H4 (cell line): ENCODE measurements at places on chromosomes 6 and 20. TPM values are rescaled to one million over a fixed set of nuclear protein-coding genes. Genes with fewer than 3 reads are reported as not detected.

GRCh38 chr20:43662943-43663655 is 3.8 kb upstream of the MYBL2 start:
- DNase-seq, result no peak

GRCh38 chr6:116572162-116572561 is 858 bp downstream of the RWDD1 start:
- DNase-seq, result peak; percentile 5

DNA sequence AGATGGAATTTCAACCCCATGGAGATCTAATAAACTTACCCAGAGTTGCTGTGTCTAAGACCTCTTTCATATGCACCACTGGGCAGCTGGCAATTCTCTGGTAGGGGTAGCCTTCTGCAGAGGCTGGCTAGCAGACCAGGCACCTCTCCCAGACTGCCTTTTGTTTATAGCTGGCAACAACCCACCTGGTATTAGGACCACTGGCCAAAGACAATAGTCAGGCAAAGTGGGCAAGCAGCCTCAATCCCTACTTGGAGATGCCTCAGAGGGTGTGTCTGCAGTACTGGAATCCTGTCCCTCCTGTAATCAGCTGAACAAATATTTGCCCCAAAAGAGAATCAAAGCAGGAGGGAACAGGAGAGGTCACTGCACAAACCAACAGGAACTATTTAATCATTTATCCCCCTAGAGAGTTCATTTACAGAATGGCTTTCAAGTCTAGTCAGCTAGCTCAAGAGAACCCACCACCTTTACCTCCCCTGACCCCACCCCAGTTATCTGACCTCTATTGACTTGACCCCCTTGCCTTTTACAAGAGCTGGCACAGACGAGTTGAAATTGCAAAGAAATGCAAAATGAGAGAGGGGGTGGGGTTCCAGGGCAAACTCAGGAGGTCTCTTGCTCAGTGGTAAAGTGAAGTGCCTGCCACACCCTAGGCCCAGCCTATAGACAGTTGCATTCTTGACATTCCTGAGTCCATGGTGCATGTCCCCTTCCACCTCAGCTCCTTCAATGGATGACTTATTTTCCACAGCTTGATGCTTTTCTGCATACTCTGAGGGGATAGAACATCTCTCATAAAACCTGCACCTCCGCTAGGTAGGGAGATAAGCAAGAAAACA is 2.8 kb downstream of the BCL2L1 start:
- DNase-seq, result no peak

Gene ITCH
- total RNA-seq, result 25.4 and 32.5 TPM in 2 replicates

- no peak for DNase-seq
Observed at GRCh38 chr20:16279320-16279719, 293.9 kb downstream of the KIF16B start.
